Lower leg skin (tissue), 4 donors: ENCODE measurements at places on chromosomes 2 and 18.

DNA sequence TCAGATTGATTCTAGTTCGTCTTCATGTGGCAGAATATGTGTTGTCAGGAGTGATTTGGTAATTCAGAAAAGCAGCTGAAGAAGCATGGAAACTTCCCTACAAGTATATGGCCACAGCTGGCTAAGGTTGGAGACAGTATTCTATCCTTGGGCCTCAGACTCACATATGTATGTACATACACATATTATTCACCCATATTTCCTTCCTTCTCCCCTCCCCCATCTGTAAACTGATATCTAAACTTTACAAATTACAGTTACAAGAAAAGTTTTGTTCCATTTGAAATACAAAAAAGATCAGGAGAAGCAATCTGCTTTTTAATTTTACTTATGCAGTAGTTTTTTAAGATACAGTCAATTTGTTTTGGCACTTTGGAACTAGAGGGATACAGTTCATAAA is 3.1 kb downstream of the SP3 start:
- no peak for DNase-seq

DNA sequence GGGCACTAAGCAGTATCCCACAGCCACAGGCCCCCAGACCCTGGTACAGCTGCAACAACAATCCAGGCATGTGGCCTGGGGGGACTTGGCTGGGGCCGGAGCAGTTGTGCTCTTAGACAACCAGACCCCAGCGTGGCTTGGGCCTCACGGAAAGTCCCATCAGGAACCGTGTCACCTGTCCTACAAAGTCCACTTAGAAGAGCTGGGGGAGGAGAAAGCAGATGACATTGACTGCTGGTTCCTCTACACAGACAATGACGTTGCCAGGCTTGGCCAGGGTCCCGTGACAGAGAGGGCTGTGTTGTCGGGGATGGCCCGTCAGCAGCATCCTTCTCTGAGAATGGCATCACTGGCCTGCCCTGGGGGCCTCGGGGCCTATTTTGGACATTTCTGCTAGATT is 124.5 kb downstream of the SEPTIN10 start:
- DNase-seq: no peak

DNA sequence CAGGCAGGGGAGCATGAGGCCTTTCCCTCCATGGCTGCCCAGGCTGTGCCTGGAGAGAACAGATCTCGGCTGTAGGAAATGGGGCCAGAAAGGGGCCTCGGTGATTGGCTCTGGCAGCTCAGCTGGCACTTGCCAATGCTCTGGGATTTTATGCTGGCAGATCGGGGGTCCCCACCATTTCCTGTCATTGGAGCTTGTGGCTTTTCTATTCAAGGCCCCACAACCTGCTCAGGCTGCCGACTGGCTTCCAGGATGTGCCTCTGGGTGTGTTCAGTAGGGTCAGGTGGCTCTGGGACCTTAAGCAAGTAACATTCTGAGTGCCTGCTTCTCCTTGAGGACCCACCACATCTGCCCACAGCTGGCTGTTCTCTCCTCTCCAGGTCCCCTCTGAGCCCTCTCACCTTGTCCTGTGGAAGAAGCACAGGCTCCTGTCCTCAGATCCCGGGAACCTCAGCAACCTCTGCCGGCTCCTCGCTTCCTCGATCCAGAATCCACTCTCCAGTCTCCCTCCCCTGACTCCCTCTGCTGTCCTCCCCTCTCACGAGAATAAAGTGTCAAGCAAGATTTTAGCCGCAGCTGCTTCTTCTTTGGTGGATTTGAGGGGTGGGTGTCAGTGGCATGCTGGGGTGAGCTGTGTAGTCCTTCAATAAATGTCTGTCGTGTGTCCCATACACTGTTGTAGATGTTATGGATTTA is 4.2 kb downstream of the GNLY start:
- no peak for DNase-seq

GRCh38 chr2:121409388-121409787 is 121.3 kb upstream of the RNU4ATAC start:
- DNase-seq: no peak

GRCh38 chr2:225891013-225891412 is 491.5 kb downstream of the NYAP2 start:
- no peak for DNase-seq

DNA sequence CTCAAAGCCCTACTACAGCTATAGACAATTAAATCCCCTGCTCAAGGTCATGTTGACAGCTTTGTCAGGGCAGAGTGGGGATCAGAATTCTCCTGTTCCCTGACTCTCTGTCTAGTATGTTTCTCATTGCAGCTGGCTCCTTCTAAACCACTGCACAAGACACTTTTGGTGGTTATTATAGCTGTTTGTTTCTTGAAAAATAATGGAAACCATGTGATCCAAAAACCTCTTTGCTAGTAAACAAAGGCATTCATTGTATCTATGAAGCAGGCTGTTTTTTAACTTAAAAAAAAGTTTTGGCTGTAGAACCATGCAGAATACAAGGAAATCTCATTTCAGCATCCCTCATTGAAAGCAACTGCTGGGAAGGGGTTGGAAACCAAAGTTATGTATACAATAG is 352.5 kb upstream of the EPHA4 start:
- no peak for DNase-seq

DNA sequence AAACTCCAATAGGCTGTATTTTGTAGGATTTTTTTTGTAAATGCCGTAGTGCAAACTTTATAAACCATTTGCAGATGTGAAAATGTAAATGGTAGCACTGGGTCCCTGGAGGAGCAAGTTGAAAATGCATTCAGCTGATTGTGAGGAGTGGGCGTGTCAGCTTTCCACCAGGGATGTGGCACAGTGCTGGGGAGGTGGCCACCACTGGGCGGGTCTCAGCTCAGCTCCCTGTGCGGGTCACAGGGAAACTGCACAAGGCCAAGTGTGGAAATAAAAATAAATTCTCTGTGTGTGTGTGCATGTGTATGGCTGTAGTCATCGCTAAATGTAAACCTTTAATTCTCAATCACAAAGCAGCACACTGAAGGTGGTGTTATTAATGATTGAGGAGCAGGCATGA is 137.2 kb upstream of the PXDN start:
- DNase-seq: peak; percentile 48

- no peak for DNase-seq
These were observed 694.2 kb upstream of the GYPC start for GRCh38 chr2:125961739-125962138.

- no peak for DNase-seq
These were observed 14.4 kb downstream of the EN1 start for GRCh38 chr2:118832791-118833715.

DNA sequence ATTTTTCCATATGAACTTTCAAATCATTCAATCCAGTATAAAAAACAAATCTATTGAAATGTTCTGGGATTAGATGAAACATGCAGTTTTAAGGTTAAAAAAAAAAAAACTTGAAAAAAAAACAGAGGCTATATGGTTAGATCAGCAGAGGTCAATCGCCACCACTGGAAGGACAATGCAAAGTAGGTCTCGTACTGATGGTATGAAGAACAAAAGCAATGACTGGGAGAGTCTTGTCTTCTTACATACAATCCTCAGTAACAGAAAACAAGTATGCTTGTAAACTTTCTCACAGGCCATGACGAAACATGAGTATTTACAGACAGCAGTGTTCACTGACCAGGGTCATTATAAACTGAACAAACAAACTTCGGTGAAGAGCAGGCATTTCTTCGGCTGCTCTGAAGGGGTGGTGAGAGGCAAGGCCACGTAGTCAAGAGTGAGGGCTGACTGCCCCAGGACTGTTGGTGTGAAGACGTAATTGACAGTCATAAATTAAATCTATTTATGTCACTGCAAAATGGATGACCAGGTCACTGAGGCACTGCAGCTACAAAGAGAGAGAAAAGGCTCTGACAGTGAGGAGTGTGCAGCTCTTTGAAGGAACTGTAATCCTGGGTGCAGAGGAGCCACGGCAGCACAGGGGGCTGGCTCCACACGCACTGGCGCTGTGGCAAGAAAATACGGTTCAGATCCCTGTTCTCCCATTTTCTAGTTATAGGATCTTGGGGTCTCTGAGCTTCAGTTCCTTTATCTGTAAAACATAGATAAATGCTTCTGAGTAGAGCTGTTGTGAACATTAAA is 60.0 kb downstream of the NXPH2 start:
- no peak for DNase-seq

DNA sequence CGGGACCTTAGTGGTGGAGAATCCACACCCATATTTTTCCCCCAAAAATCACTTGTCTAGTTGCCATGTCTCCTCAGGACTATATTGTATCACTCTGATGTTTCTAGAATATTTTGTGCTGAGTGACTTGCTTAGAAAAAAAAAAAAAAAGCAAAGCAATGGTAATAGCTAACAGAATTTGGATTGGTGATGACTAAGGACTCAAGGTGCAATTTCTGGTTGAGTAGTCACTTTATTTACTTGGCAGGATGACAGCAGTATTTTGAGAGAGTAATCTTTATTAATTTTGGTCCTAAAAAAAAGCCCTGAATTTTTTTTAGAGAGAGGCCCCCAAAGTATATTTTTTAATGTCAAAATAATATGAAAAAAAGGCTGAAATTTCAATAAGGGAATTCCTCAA is 32.8 kb upstream of the MYO3B start:
- no peak for DNase-seq
